ENCODE measurements at places on chromosomes 2 and 18. TPM values are rescaled to one million over a fixed set of nuclear protein-coding genes. Genes with fewer than 3 reads are reported as not detected.

GRCh38 chr18:49342690-49343089 is 117.8 kb downstream of the DYM start:
- no peak for DNase-seq

DNA sequence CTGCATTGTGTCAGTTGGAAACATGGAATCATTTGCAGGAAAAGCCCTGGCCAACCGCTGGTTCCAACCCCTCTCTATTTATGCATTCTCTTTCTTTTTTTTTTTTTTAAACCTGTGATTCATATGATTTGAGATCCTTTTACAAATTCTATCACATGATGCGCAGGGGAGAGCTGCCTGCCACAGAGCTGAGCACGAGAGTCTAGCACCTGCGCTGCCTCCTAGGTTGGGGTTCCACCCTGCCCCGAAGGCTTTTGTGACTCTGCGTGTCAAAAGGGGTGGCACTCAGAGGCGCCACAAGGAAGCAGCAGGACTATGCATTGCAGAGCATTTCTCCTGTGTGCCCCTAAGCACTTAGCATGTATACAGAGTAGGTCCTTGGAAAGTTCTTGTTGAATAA is 17.3 kb upstream of the ESPNL start:
- no peak for DNase-seq

- peak; percentile 6 for DNase-seq
These were observed 230.5 kb downstream of the PMAIP1 start for GRCh38 chr18:60130284-60130683.

GRCh38 chr2:233996461-233996860 is 54.0 kb upstream of the SPP2 start:
- DNase-seq: no peak

DNA sequence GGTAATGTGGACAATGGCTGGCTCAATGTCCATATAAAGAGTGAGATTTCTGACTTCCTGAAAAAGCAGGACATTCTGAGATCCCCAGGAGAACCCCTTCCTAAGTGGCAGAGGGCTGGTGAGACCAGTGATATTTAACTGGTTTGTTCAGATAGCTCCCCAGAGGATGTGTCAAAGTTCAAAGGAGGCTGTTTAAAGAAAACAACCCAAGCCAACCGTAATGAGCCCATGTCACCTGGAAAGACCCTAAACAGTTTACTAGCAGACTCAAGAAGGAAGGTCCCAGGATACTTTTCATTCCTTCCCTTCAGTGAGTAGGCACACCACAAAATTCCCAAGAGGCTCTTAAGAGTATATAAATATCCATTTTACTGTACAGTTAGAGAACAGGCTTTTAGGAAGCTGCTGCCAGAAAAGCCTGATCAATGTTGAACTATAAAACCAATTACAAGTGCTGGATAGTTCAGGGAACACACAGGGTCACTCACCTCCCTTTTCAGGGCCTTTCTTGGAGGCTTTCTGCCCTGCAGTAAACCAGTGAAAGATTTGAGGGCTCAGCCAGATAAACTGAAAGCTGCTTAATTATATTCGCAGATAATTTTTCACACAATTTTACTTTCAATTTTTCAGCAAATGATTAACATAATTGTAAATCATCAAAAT is 293.5 kb downstream of the ASXL3 start:
- no peak for DNase-seq

DNA sequence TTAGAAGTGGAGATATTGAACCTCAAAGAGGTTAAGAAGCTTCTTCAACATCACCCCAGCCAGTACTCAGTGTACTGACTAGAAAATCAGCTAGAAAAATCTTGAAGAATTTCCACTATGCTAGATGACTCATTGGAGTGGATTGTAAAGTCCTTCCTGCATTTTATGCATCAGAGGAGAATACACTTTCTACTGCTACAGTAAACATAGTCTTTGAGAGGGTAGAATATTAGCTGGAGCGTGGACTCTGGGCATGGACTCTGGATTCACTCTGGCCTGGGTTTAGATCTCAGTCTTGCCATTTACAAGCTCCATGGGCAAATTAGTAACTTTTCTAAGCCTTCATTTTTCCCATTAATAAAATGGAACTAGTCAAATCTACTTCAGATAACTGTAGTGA is 215.9 kb downstream of the IRS1 start:
- DNase-seq: no peak

DNA sequence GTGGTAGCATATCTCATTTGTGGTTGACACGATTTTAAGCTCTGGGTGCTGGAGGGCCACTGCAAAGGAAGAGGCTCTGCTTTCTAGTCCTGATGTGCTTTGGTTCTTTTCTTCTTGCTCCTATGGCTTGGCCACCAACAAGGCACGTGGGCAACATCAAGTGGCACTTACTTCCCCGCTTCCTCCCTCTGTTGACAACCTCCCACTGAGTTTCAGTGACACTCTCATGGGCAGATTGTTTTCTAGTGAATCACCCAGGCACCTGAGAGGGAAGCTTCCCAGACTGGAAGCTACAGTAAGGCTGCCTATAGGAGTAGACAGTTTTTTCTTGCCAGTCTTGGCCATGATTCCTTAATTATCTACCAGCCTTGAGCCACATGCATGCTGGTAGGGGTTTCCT is 89.0 kb downstream of the NBAS start:
- no peak for DNase-seq

GRCh38 chr18:2213905-2214304 is 357.4 kb downstream of the METTL4 start:
- no peak for DNase-seq

DNA sequence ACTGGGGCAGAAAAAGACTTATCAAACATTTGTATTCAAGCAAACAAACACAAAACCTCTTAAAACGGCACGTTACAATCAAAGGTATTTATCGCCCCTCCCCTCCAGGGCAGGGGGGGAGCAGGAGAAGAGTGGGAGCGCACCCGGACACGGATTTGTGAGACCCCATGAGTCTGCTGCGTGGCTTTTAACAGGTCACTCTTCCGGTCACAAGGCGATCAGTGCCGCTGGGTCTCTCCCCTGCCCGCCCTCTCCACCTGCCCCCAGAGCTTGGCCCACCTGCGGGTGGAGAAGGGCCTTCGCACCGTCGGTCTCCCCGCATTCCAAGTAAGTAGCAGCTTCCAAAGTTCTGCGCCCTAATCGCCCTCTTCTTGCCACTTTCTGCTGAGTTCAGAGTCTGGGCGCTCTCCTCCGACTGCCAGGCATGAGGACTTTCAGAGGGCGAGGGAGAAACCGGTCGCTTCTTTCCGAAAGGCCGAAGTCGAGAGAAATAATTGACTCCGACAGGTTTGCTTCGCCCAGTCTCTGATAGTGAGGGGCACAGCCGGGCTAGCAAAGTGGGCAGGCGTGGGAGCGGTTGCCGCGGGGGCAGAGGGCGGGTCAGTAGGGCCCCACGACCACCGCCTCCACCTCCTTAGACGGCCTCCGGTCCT is 800 bp downstream of the RPRM start:
- peak; percentile 58 for DNase-seq

GRCh38 chr2:100142393-100142792 is at the start of gene AFF3:
Gene AFF3 (minus strand): TSS chr2:100142590. CDS start chr2:100104454, 38,136 bp downstream.
- no peak for DNase-seq

GRCh38 chr2:177313162-177313781 is 48.7 kb upstream of the NFE2L2 start:
- DNase-seq: no peak

DNA sequence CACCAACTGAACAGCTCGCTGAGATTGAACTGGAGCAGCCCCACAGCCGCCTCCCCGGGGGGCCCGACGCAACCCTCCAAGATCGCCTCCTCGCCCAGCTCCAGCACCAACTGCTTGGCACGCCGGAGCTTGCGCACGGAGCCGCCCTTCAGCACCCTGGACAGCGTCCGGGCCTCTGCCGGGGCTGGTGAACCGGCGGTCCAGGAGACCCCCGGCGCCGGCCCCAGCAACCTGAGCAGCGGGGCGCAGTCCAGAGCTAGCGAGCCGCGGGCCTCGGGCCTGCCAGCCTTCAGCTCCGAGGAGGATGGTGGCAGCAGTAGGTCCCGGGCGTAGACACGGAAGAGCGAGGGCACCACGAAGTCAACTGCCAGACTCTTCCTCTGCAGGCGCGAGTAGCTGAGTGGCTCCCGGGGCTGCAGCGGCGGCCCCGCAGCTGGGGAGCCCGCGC is 1.2 kb downstream of the ALK start:
- peak; percentile 94 for DNase-seq

DNA sequence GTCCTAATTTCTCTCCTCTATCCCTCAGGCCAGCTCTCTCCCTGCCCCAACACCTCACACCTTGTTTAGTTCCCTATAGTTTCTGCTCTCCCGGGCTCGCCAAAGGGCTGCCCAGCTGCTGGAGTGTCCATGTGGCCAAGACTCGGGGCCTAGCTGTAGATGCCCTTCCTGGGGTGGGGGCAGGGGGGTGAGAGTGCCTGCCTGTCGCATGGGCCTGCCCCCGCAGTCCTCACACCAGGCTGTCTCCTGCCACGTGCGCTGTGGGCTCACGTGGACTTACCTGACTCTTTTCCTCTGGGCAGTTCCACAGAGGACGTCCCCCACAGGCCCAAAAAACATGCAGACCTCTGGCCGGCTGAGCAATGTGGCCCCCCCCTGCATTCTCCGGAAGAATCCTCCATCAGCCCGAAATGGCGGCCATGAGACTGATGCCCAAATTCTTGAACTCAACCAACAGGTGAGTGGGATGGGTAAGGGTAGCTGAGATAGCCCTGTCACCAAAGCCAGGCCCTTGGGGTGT is 7.4 kb upstream of the TMEM214 start:
- DNase-seq: no peak

GRCh38 chr2:148812306-148812705 is 62.7 kb upstream of the KIF5C start:
- DNase-seq: no peak

- no peak for DNase-seq
These were observed 436 bp upstream of the ITPRIPL1 start for GRCh38 chr2:96324721-96325040.

- no peak for DNase-seq
These were observed 273.6 kb upstream of the NCKAP5 start for GRCh38 chr2:133841900-133842299.

DNA sequence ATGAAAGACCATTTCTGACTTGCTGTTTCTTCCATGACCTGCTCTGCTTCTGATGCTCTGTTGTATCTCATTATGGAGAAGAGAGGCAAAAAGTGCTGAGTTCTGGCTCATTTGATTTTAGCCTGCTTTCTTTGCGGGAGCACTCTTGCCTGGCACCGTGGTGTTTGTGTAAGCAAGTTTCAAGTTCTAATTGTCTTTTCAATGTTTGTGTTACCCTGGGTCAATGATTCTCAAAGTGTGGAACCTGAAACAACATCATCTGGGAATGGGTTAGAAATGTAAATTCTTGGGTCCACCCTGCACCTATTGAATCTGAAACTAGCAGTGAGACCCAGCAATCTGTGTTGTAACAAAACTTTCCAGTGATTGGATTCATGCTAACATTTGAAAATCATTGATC is 85.5 kb upstream of the STON1 start:
- no peak for DNase-seq

DNA sequence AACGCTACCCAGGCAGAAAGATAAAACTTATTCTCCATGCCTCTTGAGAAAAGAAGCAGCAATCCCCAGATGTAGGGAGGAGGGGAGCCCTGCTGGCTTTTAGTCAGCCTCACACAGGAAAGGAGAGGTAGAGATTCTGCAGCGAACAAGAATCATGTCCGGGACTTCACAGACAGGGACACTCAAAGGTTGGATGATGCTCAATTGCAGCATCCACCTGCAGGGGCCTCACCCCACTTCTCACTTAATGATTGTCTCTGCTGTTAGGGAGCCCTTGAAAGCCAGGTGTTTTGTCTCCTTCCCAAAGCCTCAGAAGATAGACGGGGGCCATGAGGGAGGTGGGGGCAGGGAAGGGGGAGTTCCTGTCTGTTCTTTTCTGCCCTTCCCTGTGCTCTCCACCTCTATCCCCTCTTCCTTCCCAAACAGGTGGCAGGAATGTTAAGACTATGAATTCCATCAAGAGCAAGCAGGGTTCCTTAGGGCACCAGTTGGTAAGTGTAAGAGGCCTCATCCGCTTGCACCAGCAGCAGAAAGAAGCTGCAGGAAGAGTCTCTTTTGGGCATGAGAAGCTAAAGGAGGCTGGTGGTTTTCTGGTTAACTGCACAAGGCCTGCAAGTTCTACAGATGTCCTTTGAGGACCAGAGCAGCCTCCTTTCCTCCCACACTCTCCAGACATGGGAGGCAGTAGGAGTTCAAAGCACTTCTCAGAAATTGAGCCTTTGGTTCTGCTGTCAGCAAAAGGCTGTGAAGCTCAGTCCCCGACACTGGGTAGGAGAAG is 154.7 kb upstream of the TNP1 start:
- DNase-seq: no peak

- DNase-seq: no peak
These were observed 1.8 kb downstream of the GNLY start for GRCh38 chr2:85695691-85696668.

- DNase-seq: no peak
These were observed 1.7 kb downstream of the EMILIN1 start for GRCh38 chr2:27080140-27080469.

- no peak for DNase-seq
These were observed 12.7 kb downstream of the CCNYL1 start for GRCh38 chr2:207724113-207724512.

GRCh38 chr18:79987566-79987965 is 797 bp downstream of the TXNL4A start:
- DNase-seq: no peak

- no peak for DNase-seq
These were observed 42.4 kb downstream of the XDH start for GRCh38 chr2:31372097-31372496.

- DNase-seq: no peak
These were observed 86.5 kb downstream of the XDH start for GRCh38 chr2:31328026-31328425.

GRCh38 chr2:234802071-234802844 is 149.6 kb upstream of the SH3BP4 start:
- no peak for DNase-seq

DNA sequence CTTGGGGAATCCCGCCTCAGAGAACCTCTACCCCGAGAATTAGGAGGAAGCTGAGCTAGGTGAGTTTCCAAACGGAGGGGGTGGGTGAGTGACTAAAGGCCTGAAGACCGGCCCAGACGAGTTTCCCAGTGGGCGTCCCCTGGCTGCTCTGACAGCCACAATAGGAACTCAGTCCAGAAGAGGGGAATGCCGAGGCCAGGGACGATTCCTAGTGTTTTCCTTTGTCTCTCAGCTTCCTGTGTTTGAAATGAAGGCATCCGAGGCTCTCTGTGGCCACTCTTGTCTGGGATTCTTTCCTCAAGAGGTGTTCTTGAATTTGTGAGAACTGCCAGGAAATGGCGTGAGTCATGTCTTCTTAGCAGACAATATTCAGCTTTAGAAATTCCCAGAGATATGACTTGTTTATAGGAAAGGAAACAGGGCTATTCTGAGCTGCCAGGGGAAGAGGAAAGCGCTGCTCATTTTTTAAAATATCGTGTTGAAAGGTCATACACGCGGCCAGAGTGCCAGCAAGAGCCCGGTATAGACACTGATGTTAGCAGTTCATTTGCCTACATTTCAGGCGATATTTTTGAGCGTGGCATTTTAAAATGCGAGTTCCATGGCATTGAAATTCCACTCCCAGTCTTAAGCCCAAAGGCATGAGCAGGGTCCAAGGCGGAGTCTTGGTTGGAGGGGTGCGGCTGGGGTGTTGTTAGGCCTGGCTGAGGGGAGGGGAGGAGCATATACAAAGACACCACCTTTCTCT is 169.1 kb upstream of the KLF7 start:
- peak; percentile 89 for DNase-seq

- DNase-seq: peak; percentile 74
These were observed 1232.3 kb upstream of the ZEB2 start for GRCh38 chr2:145752091-145752806.

LDLRAD4 gene
- total RNA-seq: 0.65 TPM

POTEJ gene
- total RNA-seq: 0.21 TPM

MYCN gene
- total RNA-seq: 26.7 TPM

MITD1 gene
- total RNA-seq: 82.3 TPM

CCDC138 gene
- total RNA-seq: 47.2 TPM

COL6A3 gene
- 0.41 TPM for total RNA-seq

PKP4 gene
- total RNA-seq: 72.1 TPM

STARD6 gene
- not detected for total RNA-seq

FEV gene
- not detected for total RNA-seq

NYAP2 gene
- 0.07 TPM for total RNA-seq

Data from neural progenitor cell (in vitro differentiated cells).